ENCODE measurements at places on chromosomes 6 and 20.

- DNase-seq: no peak
Observed at GRCh38 chr20:51012357-51012756, 10.6 kb downstream of the KCNG1 start.

DNA sequence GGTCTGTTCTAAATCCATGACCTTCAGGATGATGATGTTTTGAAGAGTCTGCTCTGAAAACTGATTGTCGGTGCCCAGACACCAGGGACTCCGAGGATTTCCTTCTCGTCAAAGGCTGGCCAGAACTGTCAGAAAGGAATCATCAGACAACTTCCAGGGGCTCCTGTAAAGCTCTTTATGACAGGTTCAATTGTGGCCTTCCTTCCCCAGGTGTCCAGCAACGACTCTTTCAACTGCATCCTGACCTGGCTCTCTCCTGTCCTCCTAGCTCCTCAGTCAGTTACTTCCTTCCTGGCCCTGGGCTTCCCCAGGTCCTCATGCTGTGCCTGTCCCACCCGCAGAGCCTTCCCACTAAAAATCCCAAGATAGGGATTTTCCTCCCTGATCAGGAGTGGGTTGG lies 279.9 kb upstream of the RNF24 start:
- DNase-seq: no peak

GRCh38 chr6:36679043-36679833 lies 724 bp downstream of the CDKN1A start:
- peak; percentile 26 for DNase-seq

GRCh38 chr6:148438632-148439031 lies 96.0 kb downstream of the SASH1 start:
- DNase-seq: no peak

GRCh38 chr6:6716998-6717763 lies 128.7 kb downstream of the LY86 start:
- no peak for DNase-seq

DNA sequence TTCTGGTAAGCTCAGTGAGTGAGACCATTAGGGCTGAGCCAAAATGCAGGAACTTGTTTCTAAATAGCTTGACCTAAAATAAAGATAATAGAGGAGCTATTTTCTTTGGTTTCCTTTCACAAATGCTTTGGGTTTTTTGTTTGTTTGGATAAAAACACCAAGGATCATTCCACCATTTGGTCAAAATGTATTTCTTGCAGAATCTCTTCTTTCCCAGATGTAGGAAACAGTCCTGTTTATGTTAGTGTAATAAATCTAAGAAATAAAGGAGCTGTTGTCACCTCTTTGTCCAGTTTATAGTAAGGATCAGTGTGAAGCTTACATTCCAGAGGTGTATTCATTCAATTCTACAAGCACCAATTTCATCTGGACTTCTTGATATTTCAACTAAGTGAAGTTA lies 297.8 kb downstream of the GJA1 start:
- no peak for DNase-seq

GRCh38 chr6:20497216-20498040 lies 36.8 kb upstream of the CDKAL1 start:
- DNase-seq: no peak

DNA sequence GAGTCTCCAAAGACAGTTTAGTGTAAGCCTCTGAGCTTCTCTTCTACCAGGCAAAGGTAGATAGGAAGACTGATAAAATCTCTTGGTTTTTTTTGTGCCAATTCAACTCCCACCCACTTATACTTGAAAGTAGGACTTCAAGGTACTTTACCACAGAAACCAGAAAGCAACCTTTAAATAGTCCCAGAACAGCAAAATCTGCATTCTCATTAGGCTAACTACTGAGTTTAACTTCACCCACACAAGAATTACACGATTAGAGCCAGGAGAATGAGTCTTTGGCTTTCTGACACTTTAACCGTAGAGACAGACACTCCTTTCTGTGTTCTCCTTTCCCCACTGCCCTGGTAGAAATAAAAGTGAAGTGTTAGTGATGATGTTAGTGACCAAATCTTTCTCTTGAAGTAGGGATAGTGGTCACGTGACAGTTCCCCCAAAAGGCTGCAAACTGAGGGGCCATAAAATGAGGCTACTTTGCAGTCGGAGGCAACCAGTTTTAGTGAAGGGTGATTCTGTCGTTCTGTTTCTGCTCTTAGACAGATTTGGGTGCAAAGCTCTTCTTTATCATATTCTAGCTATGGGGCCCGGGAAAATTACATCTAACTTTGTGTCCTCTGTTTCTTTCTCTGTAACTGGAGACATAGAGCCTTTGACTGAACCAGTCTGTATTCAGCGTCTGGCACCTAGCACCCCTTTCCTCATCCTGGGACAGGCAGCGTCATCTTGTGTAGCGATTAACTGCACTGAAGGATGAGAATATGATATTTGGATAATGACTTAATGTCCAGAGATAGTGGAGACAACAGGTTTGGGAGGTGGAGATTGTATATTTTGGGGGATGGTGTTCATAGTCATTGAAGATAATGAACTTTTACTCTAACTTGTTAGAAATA lies 206.4 kb upstream of the CITED2 start:
- no peak for DNase-seq

DNA sequence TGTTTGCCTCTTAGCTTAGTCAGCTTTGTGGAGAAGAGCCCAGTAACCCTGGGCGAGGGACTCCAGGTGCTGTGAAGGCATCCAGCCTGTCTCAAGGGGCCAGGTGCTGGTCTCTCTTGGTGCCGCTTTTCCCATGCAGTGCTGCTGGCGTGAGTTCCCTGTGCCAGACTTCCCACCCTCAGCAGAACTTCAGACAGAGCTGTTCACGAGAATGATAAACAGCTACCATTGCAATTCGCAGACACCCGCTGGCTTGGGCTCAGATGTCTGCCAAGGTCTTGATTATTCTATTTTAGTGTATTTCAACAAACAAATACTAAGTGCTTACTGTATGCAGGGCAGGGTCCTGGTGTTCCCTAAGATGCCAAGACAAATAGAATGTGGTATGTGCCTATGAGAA lies 57.7 kb downstream of the RNF217 start:
- DNase-seq: no peak

GRCh38 chr20:7406671-7407070 lies 533.6 kb downstream of the HAO1 start:
- DNase-seq: no peak

- no peak for DNase-seq
Observed at GRCh38 chr6:69984506-69984905, 118.2 kb downstream of the COL19A1 start.

- no peak for DNase-seq
Observed at GRCh38 chr6:67935976-67936477, 699.1 kb upstream of the ADGRB3 start.

DNA sequence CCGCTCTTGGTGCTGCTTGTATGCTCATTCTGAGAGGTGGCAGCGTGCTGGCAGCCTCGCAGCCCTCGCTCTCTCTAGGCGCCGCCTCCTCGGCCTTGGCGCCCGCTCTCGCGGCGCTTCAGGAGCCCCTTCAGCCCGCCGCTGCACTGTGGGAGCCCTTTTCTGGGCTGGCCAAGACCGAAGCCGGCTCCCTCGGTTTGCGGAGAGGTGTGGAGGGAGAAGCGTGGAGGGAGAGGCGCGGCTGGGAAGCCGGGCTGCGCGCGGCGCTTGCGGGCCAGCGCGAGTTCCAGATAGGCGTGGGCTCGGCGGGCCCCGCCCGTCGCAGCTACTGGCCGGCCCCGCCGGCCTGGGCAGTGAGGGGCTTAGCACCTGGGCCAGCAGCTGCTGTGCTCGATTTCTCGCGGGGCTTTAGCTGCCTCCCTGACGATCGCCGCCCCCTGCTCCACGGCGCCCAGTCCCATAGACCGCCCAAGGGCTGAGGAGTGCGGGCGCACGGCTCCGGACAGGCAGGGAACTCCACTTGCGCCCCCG lies 19.5 kb upstream of the FAM8A1 start:
- DNase-seq: peak; percentile 43

DNA sequence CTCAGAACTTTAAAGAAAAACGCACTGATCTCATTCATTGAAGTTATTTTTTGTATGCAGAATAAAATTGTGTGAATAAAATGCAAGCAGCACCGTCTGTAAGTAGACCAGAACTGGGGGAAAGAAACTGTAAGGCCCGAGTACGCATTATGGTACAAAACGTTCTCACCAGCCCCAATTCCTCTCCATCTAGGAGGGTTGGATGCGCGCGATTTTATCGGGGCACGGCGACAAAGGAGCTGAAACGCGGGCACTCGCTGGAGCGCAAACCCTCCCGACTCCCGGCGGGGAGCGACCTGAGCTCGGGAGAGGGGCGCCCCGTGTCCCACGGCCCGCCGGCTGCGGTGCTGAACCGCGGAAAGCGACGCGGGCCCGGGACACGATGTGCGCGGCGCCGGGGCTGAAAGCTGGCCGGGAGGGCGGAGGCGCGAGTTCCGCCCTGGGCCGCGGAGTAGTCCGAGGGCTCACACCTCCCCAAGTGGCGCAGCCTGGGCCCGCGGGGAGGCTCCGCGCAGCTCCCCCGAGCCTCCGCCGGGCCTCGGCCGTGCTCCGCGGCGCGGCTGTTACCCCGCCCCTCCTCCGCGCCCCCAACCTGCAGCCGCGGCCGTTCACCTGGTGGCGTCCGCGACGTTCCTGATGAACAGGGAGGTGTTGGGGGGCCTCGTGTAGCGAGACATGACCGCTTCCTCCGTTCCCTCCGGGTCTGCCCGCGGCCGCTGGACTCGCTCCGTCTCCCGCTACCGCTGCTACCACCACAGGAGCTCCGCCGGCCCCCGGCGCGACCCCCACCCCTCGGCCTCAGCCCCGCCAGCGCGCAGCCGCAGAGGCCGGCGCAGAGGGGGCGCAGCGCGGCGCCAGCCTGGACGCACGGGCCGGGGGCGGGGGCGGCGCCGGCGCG lies at the start of gene SRSF12:
SRSF12 (minus strand) TSS at position 861 of the 898 bp plus-strand sequence; CDS start at position 677, 184 bp downstream.
- peak; percentile 62 for DNase-seq

GRCh38 chr6:104686550-104687175 lies 173.1 kb downstream of the HACE1 start:
- no peak for DNase-seq

DNA sequence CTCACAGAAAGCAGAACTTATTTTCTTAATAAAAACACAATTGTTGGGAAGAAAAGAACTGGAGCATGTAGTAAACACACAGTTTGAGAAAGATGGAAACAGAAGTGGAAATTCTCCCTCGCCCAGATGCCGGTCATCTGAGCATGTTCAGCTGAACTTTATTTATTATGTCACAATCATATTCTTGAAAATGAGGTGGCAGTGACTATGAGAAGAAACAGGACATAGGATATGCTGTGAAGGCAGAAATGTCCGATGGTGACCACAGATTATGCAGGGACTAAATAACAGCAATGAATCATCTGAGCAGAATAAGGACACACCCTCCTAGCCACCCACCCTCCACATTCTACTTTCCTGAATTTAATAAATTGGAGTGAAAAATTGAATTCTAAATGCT lies 425.3 kb upstream of the NOX3 start:
- no peak for DNase-seq

GRCh38 chr6:14925699-14926026 lies 320.2 kb upstream of the JARID2 start:
- no peak for DNase-seq

DNA sequence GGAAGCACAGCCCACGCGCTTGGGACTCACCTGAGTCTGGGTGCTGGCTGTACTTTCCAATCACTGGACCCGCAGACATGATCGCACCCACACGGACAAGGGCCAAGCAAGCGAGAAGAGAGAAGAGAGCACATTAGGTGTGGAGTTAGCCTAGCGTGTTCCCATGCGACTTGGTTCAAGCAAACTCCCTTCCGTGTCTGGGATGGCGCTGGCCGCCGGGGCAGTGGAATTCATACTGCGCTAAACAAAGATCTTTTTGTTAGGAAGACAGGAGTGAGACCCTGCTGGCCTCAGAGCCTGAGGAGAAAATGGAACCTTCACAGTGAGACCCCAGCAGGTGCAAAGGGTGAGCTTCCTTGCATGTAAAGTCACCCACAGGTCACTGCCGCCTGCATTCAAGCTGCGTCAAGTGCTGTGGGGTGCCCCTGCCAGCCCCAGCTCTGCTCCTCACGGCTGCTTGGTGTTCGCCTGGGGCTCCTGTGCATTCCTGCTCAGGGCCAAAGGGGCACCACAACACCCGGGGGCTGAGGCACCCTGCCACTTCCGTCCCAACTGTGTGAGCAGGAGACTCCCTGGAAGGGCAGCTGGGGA lies 26.4 kb downstream of the PSMG4 start:
- no peak for DNase-seq

DNA sequence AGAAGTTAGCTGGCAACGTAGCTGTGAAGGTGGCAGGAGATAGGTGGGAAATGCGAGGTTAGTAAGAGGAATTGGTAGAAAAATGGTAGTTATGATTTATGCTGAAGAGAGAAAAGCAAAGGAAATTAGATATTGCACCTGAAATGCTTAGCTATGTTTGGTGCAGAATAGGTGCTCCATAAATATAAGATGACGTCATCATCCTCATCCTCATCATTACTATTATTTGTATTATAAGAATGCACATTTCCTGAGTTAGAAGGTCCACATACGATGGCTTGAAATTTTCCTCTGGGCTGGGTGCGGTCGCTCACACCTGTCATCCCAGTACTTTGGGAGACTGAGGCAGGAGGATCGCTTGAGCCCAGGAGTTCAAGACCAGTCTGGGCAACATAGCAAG lies 39.5 kb upstream of the ANGPT4 start:
- DNase-seq: no peak

DNA sequence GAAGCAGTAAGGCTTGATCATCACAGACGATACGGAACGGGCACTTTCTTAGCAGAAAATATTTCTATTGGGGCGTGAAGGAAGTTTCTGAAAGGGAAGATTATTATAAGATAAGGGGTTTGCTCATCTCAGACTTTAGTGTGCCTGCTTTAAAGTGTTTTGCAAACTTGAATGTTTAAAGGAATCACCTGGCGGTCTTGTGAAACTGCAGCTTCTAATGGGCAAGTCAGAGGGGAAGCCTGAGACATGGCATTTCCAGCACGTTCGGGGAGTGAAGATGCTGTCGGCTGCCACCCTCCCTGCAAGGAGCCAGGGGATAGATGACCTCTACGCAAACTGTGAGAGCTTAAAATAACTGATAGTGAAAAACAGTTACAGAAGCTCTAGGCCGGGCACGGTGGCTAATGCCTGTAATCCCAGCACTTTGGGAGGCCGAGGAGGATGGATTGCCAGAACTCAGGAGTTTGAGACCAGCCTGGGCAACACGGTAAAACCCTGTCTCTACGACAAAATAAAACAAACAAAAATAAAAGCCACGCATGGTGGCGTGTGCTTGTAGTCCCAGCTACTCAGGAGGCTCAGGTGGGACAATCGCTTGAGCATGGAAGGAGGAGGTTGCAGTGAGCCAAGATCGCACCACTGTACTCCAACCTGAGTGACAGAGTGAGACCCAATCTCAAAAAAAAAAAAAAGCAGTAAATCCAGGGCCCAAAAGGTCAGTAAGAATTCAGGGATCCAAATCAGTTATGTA lies 2.3 kb upstream of the KIF16B start:
- DNase-seq: no peak

GRCh38 chr6:9405369-9405768 lies 970.0 kb upstream of the SLC35B3 start:
- peak; percentile 56 for DNase-seq

- DNase-seq: no peak
Observed at GRCh38 chr20:16167423-16168130, 405.7 kb downstream of the KIF16B start.

- no peak for DNase-seq
Observed at GRCh38 chr6:169391473-169392071, 137.9 kb upstream of the THBS2 start.

- no peak for DNase-seq
Observed at GRCh38 chr6:167572841-167573271, 248.0 kb downstream of the TTLL2 start.

Measured in urothelium cell line (cell line).